ENCODE measurements at places on chromosomes 1 and 21.
A peak's percentile ranks its signal among the peaks of the same experiment; 100 is the strongest.

GRCh38 chr1:177255411-177255810 lies 84.7 kb downstream of the BRINP2 start:
- no peak for DNase-seq

- DNase-seq = no peak
Measured at GRCh38 chr1:245129319-245130240, 25.2 kb upstream of the KIF26B start.

DNA sequence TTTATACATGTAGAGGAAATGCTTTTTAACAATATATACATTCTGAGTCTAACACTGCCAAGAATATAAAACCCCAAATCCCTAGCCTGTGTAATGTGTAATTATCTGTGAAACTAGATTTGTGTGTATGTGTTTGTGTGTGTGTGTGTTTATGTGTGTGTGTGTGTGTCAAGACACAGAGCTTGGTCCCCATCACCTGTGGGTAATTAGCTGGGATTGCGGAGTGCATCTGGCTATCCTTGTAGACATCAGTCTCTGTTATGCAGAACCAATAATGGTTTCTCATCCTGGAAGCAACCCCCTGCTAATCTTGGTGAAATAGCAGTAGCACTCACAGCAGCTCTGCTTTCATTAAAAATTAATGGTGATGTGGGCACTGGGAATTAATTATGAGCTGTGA lies 26.3 kb upstream of the ST6GALNAC3 start:
- DNase-seq = no peak

DNA sequence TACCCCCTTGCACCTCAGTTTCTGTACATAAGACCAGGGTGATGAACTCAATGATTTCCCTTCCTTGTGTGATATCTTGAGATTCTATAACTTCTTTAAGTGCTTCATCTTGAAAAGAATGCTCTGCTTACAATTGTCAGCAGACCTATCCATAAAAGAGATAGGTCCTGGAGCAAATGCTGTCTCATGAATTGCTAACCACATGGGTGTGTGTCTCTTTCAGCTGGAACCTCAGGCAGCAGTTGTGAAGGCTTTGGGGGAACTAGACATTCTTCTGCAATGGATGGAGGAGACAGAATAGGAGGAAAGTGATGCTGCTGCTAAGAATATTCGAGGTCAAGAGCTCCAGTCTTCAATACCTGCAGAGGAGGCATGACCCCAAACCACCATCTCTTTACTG lies 2.8 kb downstream of the IL20 start:
- no peak for DNase-seq

GRCh38 chr1:200334661-200335256 lies 75.1 kb downstream of the ZNF281 start:
- no peak for DNase-seq

DNA sequence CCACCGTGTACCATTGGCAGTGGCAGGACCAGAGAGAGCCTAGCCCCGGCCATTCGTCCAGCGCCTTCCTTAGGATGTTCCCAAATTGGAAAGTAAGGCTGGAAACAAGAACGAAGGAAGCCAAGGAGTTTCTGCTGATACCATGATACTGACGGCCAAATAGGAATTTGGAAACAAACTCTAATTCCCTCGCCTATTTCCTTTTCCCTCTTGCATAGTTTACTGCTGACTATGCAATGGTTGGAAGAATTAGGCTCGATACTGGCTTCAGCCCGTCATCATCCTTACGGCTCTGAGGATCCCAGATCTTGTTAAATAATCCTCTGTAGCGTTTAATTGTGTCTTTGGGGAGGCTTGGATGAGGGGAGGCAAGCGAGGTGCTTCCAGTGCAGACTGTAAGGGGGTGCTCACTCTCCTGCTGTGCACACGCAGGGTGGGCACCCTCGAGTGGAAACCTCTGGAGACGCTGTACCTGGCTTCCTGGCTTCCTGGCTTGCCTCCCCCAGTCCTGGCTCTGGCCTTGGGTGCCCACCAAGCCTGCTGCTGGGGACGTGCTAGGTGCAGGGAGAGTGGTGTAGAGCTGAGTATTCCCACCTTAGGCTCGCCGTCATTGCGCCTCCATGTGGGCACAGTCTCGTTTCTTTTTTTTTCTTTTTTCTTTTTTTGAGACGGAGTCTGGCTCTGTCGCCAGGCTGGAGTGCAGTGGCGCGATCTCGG lies 27.4 kb upstream of the CAMTA1 start:
- no peak for DNase-seq

DNA sequence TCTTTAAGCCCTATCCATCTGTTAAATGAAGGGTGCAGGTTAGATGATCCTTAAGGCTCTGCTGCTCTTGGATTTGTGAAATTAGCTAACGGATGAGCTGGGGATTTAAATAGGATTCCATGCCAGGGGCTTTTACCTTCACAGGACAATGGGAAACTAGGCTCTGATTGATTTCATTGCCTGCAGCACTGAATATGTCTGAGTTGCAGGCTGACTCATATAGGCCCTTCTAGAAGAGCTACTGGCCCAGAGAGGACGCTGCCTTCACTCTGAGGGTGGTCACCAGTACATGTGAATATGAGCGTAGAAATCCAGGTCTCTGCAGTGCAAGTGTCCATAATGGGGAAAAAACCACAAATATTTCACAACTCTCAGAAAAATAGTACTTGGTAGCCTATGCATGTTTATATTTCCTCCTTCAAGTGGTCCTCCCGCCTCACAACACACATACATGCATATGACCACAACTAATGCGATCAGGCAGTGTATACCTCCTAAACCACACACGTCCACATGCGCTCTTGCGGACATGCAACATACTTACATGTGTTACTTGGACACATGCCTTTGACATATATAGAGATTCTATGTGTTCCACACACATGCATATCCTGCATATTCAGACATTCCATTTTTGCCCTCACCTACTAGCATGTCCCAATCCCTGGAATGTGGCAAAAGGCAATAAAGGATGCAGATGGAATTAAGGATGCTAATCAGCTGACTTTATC lies 233.8 kb upstream of the JUN start:
- no peak for DNase-seq

DNA sequence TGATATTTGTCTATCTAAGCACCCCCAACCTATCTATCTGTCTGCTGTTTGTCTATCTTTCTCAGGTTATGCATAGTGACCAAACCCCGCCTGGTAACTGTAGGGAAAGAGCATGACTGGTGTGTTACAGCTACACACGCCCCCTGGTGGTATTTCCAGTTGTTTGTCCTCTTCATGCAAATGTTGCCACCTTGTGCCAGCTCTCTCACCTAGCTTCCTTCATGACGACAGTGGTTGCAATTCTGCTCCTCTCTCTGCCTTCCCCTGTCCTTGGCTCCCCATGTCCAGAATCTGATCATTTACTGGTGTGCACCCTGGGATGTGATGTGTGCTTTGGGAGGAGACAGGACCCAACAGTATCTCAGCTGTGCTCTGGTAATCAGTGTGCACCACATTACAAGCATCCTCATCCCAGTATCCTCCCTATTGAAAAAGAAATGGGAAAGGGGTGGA lies 8.1 kb upstream of the INKA2 start:
- peak; percentile 71 for DNase-seq

DNA sequence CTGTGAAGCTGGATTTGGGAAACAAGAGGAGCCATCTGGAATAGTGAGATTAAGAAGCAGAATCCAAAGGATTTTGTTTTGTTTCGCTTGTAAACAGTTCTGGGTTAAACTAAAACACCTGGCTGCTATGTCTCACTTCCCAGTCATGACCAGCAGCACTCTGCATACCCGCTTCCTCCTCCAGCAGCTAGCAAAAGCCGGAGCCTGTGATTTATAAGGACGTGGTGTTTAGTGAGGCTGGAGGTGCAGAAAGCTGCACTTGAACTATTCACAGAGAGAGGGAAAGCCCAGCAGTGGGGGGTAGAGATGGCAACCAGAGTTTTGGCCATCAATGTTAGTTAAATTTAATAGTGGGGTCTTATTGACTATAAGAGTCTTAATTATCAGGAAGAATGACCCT lies 240.2 kb downstream of the AJAP1 start:
- DNase-seq = no peak
